ENCODE measurements at places on chromosomes 1 and 21. TPM values are rescaled to one million over a fixed set of nuclear protein-coding genes. Genes with fewer than 3 reads are reported as not detected.

LYPD8 gene
- not detected for total RNA-seq

TNFSF18 gene
- 4.1 TPM for total RNA-seq

FAM20B gene
- 81.2 TPM for total RNA-seq

FAAP20 gene
- total RNA-seq: 43.0 TPM

LCE7A gene
- total RNA-seq: not detected

CYP2J2 gene
- 21.6 TPM for total RNA-seq

ABCG1 gene
- 44.2 TPM for total RNA-seq

LCE3D gene
- not detected for total RNA-seq

TSPAN2 gene
- total RNA-seq: 2.9 TPM

LAMC1 gene
- 263 TPM for total RNA-seq

GBP4 gene
- total RNA-seq: 19.4 TPM

SLC27A3 gene
- 38.0 TPM for total RNA-seq

SORT1 gene
- total RNA-seq: 111 TPM

FH gene
- 37.6 TPM for total RNA-seq

FCGR1A gene
- 36.5 TPM for total RNA-seq

ASH1L gene
- 129 TPM for total RNA-seq

FOXD2 gene
- total RNA-seq: 12.3 TPM

FAM163A gene
- total RNA-seq: not detected

TACSTD2 gene
- total RNA-seq: 5.0 TPM

ACBD3 gene
- total RNA-seq: 49.8 TPM

SH2D5 gene
- not detected for total RNA-seq

ADIPOR1 gene
- 83.8 TPM for total RNA-seq

KIRREL1 gene
- total RNA-seq: 67.8 TPM

SCAF4 gene
- 36.6 TPM for total RNA-seq

ASTN1 gene
- total RNA-seq: 0.36 TPM

TTC22 gene
- 0.36 TPM for total RNA-seq

MARK1 gene
- 9.8 TPM for total RNA-seq

ILDR2 gene
- total RNA-seq: 6.7 TPM

MAP3K6 gene
- total RNA-seq: 88.4 TPM

RPE65 gene
- total RNA-seq: not detected

SLC9C2 gene
- not detected for total RNA-seq

PDZK1 gene
- 0.58 TPM for total RNA-seq

THEM5 gene
- not detected for total RNA-seq

IKBKE gene
- 4.1 TPM for total RNA-seq

Measured in sciatic nerve (tissue), 2 donors.